ENCODE measurements at places on chromosomes 13 and 19. TPM values are rescaled to one million over a fixed set of nuclear protein-coding genes. Genes with fewer than 3 reads are reported as not detected.

Gene BEST2
- total RNA-seq, result not detected

Gene COL4A2
- 20.4 TPM for total RNA-seq

Gene PPFIA3
- total RNA-seq, result 6.9 TPM

Gene RNF17
- total RNA-seq, result not detected

Gene GNA15
- total RNA-seq, result not detected

Gene LILRB2
- not detected for total RNA-seq

Gene AXL
- total RNA-seq, result 105 TPM

Gene CGB2
- total RNA-seq, result not detected

Gene PTGER1
- not detected for total RNA-seq

Gene THAP8
- 1.9 TPM for total RNA-seq

Gene ZNF223
- total RNA-seq, result 4.2 TPM

Gene KLK6
- total RNA-seq, result not detected

Gene AKAP11
- 7.4 TPM for total RNA-seq

Gene CLEC17A
- not detected for total RNA-seq

Gene GFY
- not detected for total RNA-seq

Gene C5AR1
- not detected for total RNA-seq

Gene PCDH9
- total RNA-seq, result 5.6 TPM

Gene POSTN
- total RNA-seq, result 1.5 TPM

Gene DAND5
- 0.06 TPM for total RNA-seq

Gene DCLK1
- total RNA-seq, result 0.97 TPM

Gene TMEM145
- total RNA-seq, result not detected

Gene PSG3
- total RNA-seq, result not detected

Gene TEX29
- not detected for total RNA-seq

Gene OR4F17
- not detected for total RNA-seq

Gene CDC42EP5
- 5.1 TPM for total RNA-seq

Gene CCL25
- total RNA-seq, result not detected

Gene C13orf42
- total RNA-seq, result not detected

Gene ZNF571
- 2.9 TPM for total RNA-seq

Gene SBSN
- not detected for total RNA-seq

Gene PCDH20
- 12.7 TPM for total RNA-seq

Gene FREM2
- total RNA-seq, result 0.46 TPM

Gene IL17D
- total RNA-seq, result 0.43 TPM

Gene ZNF878
- total RNA-seq, result 1.5 TPM

Gene YJEFN3
- not detected for total RNA-seq

Gene LRRC63
- total RNA-seq, result not detected

Gene ATCAY
- total RNA-seq, result not detected

Data from H4 (cell line).